ENCODE measurements at places on chromosomes 3 and 15.

DNA sequence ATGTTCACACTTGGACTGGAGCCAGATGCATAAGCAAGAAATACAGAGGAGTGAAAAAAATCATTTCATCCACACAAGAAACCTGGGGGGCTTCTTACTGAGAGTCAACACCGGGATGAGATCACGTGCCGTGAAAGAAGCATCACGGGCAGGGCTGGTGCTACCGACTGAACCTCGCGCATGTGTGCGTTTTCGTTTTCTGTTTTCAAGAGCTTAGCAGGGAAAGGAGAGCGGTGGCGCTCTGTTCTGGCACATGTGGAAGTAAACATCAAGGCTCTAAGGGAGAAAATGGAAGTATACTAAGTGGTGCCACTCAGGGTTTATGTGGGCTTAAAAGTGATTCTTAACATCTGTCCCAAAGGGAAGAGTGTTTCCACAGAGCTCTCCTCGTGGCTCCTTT lies 55.9 kb downstream of the VGLL4 start:
- DNase-seq = no peak

GRCh38 chr15:48304398-48304797 lies 26.8 kb upstream of the DUT start:
- DNase-seq = no peak

DNA sequence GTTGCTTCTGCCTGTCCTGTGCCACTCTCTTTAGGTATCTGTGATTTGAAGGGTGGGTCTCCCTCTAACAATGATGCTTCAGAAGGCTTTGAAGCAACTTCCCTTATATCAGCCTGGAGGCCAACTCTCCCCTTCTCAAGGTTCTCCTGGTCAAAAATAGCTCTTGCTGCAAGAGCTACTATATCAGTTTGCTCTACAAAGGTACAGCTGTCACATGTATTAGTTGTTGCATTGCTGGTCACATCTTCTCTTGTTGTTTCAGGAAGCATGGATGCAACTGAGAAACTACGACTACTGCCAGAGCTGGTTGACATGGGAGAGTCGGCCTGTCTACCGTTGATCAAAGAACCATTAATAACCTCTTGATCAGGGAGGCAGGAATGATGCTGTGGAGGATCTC lies 38.3 kb downstream of the USF3 start:
- DNase-seq = no peak

DNA sequence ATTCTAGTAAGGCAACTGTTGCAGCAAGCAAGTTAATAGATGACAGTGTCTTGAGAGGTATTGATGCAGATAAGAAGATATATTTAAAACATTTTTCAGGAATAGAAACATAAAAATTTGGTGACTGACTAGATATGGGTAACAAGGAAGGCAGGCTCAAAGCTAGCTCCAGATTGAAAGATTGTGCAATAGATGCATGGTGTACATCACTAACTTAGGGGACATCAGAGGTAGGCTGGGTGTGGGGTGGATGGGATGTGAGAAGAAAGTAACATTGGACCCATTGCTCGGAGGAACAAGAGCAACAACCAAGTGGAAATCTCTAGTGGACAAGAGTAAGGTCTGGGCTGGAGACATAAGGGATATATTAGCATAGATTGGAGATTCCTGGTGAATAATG lies 306.9 kb downstream of the MCTP2 start:
- DNase-seq = no peak

- no peak for DNase-seq
Observed at GRCh38 chr3:120641696-120642246, 40.3 kb downstream of the HGD start.

DNA sequence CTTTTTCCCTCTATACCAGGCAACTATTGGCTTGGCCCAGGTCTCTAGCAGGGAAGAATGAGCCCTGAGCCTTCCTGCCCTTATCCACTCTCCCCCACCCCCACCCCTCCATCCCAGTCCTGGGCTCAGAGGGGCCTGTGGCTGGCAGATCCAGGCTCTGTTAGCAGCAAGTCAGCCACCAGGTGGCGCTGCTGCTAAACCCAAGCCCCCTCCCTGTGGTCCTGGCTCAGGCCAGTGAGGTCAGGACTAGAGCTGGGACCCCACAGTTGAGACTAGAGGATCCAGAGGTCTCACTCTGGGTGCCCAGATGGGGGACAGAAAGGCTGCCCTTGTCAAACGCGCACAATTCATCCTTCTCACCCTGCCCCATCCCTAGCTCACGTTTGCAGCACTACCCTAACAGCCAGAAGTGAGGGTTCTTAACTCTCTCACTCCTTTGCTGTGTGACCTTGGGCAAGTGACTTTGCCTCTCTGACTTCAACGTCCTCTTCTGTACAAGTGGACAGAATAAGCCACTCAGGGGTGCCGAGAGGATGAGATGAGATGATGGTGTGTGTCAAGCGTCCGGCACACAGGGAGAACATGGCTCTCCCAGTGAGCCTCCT lies 46.8 kb upstream of the SLC6A1 start:
- peak; percentile 19 for DNase-seq

DNA sequence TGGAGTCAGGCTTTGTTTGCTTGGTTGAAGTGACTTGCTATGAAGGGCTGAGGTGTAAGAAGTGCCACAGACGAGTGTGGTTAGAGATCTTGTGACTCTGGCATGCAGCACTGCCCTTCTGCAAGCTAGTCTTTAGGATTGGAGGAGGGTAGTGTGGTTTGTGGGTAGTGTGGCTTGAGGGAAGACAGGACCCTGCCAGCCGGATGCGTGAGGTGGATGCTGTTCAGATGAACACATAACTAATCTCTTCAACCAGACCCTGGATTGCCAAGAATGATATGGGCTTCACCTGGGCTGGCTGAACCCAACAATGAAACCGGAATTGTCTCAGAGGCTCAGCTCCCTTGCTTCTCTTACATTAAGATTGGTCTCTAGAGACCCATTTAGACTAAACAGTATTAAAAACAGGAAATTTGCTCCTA lies 32.7 kb downstream of the STARD9 start:
- DNase-seq = peak; percentile 48

DNA sequence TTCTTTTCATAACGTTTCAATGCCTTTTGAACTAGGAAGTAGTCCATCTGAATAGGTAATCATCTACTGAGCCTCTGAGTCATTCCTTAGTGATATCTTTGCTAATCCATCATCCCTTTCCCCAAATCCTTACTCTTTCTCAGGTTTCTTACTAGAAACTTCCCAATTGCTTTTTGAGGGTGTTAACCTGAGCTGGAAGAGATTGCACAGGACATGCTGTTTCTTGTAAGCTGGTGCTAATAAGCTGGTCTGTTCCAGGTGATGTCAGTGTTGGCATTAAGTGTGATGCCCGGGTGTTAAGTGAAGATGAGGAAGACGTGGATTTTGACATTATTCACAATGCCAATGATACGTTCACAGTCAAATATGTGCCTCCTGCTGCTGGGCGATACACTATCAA lies 101.0 kb downstream of the DNASE1L3 start:
- no peak for DNase-seq

- DNase-seq = no peak
Observed at GRCh38 chr3:191316876-191317603, 12.2 kb upstream of the CCDC50 start.

DNA sequence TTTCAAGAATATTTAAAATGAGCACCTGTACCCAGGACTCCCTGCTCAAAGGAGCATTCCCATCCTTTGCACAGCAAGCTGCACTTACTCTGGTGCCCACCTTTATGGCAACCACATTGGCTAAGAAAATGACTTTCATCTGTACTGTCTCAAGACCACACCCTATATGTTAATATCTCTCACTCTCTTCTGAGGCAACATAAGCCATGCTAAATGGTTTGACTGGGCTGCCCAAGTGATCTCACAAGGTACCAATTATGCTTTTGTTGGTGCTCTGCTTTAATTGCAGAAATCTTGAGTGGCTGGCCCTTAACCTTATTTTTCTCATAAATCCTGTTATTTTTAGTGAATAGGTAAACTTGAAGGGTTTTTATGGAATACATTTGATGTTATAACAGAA lies 17.7 kb downstream of the RYK start:
- no peak for DNase-seq

DNA sequence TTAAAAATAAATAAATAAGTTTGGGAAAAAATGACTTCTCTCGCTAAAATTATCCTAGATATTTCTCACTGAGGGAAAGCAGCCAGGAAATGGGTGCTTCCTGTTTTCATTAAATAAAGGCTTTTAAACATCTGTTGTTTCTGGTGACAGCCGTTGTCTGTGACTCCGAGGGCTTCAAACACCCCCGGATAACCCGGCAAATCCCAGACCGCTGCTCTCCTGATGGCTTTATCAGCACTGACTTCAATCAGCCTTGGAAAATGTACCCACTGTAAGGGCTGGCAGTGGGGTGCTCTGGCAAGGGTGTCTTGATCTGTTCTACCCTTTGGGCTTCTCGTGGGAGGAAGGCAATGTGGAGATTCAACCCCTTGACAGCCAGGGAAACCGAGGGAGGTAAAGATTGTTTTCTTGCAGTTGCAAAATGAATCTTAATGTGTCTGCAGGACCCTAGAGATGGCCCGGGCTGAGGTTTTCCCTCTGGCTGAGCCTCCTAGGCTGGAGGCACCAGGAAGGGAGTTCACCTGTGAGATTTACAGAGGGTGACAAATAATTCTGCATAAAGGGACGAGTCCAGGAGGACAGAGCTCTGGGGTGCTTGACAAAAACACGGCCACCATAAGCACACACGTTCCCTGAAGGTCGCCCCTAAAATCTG lies 33.6 kb upstream of the SEC13 start:
- DNase-seq = no peak

DNA sequence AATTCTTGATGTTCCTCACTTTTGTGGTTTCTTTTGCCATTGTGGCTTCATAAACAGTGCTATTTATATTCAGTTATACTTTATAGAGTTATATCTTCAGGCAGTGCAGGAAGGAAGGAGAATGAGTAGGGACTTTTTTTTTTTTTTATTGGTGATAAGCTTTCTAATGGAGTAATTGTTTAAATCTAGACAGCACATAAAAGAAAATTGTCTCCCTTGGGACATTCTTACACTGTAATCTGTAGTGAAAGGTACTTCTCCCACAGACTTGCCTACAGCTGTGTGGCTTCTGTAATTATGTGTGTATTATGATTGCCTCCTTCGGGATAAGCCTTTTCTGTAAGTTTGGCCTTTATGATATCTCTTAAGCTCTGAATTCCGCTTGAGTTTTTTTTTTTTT lies 41.6 kb downstream of the WDR76 start:
- DNase-seq = no peak

GRCh38 chr3:33096093-33096868 lies 665 bp downstream of the GLB1 start:
- DNase-seq = peak; percentile 46

DNA sequence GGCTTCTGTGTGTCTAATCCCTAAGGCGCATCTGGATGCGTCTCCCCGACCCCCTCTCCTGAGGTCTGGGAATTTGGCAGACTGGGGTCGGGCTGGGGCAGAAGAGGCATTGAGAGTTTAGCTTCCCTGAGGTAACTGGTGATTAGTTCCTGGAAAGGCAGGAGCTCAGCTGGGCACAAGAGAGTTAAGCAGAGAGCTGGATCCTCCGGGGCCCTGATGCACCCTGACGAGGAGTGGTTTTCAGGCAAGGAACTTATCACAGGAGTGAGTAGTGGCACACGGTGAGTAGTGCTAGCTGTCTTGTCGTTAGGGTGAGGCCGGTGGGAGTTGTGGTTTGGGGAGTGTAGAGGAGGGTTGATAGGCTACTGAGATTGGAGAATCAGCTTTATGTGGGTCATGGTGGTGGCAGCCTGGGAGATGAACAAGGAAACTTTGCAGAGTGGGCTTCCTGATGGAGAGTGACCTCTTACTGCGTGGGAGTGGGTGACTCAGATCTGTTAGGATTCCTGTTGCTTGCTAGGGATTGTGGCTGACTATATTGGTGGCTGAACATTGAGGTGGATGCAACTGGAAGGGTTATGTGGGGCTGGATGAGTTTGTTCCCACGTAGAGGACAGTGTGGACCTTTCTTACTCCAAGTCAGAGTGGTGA lies 897 bp downstream of the RAD54L2 start:
- peak; percentile 2 for DNase-seq

- no peak for DNase-seq
Observed at GRCh38 chr15:49769225-49769624, 148.4 kb downstream of the DTWD1 start.

GRCh38 chr15:73369154-73369694 lies 466 bp upstream of the HCN4 start:
- DNase-seq = no peak
